SHP77 (cell line): ENCODE measurements at places on chromosomes 12 and 14.

DNA sequence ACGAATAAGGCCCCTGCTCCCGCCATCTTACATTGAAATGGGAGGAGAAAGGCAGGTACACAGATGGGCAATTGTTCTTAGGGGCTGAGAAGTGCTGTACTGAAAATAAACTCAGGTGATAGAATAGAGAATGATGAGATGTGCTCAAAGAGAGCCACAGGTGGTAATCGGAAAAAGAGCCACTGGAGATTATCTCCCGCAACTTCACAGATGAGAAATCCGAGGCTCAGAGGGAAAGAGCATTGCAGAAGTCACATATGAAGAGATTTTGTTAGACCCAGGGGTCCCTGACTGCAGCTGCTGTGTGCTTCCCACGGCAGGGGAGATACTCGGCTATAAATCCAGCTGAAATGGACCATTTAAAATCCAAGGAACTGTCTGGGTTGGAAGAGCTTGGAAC, 73.7 kb downstream of the PRIMA1 start:
- no peak for DNase-seq

DNA sequence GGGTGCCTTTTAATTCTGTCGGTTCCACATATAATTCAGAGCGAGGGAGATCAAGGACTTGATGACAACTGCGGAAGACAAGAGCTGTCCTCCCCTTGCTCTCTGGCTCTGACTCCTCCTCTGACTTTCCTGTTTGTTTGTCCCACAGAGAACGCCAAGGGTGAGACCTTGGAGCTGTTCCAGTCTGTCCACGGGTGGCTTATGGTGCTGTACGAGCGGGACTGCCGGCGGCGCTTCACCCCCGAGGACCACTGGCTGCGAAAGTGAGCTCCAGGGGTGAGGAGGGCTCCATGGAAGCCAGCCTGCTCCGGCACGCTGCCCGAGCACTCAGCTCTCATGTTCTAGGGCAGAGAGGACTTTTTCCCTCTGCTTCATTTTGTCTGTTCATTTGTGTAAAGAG, 32.8 kb downstream of the UBE3B start:
- no peak for DNase-seq

DNA sequence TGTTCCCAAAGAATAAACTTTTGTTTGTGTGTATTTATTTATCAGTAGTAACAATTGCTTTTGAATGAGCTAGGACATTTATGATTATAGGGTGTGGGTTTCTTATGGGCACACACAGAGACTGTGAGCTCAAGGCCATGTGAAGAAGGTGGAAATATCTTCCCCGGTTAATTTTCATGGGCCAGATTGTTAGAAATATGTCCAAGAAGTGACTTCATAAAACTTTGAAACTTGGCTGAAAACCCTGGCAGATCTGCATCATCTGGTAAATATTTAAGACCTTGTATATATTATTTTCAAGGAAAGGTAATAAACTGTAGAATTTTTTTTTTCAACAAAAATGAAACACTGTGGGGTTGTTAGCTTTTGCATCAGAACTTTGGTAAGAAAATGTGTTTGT, 53.5 kb upstream of the RNU6-8 start:
- DNase-seq: no peak

- DNase-seq: no peak
Observed at GRCh38 chr14:33554988-33555387, 395.9 kb downstream of the EGLN3 start.

DNA sequence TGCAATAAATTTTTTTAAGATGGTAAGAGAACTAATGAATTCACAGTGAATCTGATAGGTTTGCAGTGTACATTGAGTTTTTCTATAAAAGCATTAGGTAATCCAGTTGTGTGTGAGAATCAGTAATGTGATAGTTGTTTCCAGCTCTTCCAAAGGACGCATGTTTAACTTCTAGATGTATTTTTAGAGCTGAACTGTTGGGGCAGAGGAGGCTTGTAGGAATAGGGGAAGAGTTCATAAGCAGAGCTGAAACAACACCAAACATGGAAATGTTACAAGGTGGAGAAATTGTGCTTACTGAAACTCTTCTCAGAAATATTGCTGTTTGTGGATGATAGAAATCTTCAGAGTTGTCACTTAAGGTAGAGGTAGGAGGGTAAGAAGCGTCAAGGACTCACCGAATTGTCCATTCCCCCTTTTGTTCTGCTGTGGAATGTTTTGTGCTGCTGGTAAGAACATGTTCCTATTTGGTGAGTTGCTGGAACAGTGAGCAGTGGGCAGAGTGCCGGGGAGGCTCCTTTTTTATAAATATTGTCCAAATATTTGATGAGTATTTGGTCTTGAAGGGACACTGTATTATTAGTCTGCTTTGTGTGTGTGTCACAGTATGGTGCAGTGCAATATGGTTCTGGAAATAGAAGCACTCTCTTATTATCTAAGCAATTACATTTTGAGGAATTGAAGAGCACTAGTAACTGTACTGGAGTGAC, 76.7 kb downstream of the ANO6 start:
- DNase-seq: no peak

DNA sequence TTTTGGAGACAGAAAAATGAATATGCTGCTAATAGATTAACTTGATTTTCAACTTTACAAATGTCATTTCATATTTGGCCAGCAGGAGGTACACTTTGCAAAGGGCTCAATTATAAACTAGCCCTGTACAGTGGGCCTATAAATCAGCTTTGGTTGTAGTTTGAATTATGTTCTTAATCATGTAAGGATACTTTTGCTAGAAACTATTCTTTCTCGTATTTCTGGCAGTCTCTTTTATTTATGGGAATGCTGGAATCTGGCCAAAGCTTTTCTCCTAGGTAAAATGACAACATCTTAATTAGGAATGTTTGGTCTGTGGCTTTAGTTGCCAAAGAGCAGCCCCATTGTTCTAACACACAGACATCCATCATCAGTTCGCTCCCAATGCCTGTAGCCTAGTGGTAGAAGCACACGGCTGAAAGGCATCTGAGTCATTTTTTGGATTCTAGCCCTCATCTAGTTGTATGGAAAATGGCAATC, 1322.3 kb upstream of the SEL1L start:
- peak; percentile 44 for DNase-seq

DNA sequence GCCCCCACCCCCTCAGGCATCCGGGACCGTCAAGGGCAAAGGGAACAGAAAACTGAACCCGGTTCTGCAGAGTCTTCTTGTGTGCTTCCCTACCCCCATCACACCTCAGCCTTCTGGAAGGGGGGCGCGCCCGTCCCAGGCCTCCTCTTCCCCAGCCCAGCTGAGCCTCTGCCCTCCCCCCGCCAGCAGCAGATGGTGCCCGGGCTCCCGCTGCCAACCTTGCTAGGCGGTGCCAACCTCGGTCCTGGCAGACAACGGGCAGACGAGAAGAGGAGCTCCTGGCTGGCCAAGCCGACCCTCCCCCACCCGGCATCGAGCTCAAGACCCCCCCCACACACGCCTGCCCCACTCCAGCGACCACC, 8.7 kb downstream of the STAC3 start:
- DNase-seq: no peak

DNA sequence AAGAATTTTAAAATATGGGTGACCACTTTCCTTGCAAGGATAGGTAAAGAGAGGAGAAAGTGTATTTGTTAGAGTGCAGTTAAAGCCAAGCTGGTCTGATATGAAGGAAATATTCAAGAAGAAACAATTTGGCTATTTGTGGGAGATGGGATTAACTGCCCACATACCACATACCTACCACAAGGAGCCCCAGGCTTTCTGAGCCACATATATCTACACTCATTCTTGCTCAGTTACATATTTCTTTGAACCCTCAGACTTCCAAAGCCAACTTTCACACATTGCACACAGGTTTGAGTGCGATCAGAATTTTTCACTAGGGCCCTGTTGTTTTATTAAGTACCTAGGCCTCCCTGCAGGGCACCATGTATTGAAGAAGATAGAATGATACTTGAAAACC, 330.2 kb downstream of the ZFP36L1 start:
- DNase-seq: no peak

DNA sequence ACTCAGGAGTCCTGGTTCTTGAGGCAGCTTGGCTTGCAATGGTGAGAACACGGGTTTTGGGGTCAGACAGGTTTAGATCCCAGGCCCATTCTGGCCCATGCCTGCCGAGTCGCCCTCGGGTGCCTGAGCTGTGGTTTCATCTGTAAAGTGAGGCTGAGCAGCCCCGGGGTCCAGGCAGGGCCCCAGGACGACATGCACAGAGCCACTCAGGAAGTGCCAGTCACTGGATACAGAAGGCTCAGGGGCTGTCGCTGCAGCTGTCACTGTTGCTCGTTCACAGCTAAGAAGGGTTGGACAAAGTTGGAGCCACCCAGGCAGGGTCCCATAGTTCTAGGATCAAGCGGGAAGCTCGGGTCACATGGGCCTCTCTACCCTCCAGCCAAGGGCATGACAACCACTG, 403.1 kb downstream of the BCL11B start:
- DNase-seq: no peak

- no peak for DNase-seq
Observed at GRCh38 chr12:101027200-101027599, 182.8 kb downstream of the SLC5A8 start.

- no peak for DNase-seq
Observed at GRCh38 chr12:21001778-21002177, 129.2 kb upstream of the SLCO1B1 start.

GRCh38 chr12:75715323-75715644, 203.9 kb upstream of the KRR1 start:
- DNase-seq: no peak

DNA sequence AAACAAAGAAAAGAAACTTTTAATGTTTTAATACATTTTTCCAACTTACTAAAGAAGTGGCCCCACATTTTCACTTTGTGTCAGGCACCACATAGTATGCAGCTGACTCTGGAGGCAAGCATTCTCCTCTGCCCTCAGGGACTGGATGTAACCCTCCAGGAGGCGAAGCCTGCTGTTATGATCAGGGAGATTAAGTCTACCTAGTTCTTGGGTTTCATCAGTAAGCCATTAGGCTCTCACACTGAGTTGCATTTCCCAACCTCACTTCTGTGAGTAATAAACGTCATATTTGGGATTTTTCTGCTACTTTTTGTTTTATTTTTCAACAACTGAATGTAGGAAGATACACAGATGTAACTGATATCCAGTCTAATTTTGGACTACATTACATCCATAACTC, 101.2 kb upstream of the LRFN5 start:
- DNase-seq: no peak

DNA sequence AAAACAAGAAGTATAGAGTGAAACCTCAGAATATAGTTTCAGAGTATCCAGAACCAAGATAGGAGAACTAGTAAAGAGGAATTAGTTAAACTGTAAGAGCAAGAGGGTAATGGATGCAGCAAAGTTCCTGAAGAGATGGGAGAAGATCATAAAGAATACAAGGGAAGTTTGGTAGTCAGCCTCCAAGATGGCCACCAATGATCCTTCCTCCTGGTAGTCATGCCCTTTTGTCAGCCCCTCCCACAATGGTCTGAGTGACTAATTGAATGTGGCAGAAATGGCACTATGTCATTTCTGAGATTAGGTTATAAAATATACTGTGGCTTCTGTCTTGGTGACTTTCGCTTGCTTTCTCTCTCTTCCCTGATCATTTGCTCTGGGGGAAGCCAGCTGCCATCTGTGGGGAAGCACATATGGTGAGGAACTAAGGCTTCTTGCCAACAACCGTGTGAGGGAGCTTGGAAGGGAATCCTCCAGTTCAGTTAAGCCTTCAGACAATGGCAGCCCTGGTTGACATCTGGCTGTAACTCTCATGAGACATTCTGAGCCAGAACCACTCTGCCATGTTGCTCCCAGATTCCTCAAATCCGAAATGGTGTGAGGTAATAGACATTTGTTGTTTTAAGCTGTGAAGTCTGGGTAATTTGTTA, 55.3 kb upstream of the AMN1 start:
- DNase-seq: no peak

DNA sequence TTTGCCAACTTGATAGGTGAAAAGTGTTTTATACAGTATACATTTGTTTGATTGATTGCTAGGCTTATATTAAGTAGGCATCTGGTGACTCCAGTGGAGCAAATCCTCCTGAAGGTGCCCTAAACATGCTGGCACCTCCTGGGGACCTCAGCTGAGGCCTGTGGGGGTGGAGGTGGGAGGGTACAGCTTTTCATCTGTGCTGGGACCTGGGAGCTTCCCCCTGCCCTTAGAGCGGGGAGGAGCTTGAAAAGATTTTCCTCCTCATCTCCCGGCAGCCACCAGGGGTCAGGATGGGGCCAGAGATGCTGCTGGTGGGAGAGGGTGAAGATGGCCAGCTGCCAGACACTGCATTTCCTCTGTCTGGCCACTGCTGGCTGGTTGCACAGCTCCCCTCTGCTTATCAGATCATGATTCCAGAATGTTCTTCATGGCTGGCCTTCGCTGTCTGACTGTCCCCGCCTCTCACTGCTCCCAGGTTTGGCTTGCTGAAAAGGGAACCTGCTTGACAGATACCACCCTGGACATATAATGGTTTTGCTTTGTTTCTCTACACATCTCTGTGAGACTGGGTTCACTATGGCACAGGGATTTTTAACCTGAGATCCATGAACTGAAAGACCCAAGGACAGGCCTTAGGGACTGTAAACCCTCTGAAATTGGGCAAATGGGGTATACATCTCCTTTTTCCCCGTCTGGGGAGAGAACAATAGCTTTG, 10.5 kb upstream of the JPH4 start:
- peak; percentile 85 for DNase-seq

DNA sequence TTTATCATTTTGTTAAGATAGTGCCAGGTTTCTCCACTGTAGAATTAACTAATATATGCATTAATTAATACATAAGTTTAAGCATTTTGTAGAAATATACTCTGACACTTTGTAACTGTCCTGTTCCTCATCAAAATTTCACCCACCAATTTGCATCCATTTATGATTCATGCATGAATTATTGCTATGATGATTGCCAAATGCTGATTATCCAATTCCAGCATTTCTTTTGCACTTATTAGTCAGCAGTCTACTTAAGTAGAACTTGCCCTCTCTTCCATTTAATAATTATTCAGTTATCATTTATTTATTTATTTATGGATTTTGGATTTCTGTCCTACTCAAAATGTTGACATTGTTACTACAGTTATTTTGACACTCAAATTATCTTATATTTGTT, 72.2 kb downstream of the SLC6A15 start:
- DNase-seq: no peak

GRCh38 chr12:117125272-117125613, 26.0 kb upstream of the TESC start:
- DNase-seq: no peak

GRCh38 chr14:21382886-21383847, 652 bp downstream of the SUPT16H start:
- peak; percentile 36 for DNase-seq

DNA sequence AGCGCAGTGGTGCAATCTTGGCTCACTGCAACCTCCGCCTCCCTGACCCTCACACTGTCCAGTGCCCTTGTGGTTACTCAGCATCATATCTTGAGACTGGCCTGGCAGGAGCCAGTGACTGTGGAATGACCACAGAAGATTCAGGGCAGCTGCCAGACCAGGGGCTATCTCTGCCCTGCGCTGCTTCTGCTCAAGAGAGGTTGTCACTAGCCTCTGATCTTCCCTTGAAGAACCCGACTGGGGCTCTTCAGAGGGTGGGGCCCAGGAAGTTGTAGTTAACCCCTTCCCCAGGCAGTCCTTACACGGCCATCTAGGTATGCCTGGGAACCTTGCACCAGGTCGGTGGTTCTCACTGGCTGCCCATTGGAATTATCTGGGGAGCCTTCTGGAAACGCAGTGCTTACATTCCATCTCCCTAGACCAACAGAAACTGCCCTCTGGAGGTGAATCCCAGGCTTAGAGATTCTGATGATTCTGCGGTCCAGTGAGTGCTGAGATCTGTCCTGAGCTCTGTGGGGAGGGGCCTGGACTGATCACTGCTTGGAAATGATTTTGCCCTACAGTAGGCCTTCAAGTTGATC, 41.4 kb downstream of the PLEKHG3 start:
- no peak for DNase-seq

- DNase-seq: no peak
Observed at GRCh38 chr14:21965042-21965441, 291.4 kb upstream of the OR4E1 start.
